ENCODE measurements at places on chromosomes 3 and 15.

GRCh38 chr3:130662501-130662996 lies 84.1 kb downstream of the PIK3R4 start:
- DNase-seq, result no peak

GRCh38 chr3:124766113-124767095 lies 36.2 kb downstream of the UMPS start:
- no peak for DNase-seq

DNA sequence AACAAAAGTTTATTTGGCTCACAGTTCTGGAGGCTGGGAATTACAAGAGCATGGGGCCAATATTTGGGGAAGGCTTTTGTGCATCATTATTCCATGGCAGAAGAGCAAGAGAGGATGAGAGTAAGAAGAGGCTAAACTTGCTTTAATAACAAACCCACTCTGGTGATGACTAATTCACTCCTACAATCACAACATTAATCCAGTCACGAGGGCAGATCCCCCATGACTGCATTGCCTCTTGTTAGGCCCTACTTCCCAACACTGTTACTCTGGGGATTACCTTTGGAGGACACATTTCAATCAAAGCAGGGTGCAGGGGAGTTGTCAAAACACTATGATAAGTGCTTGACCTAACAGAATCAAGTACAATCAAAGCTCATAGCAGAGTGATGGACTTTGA lies 181.7 kb downstream of the BBX start:
- DNase-seq, result no peak

GRCh38 chr3:188111002-188111584 lies 42.9 kb upstream of the LPP start:
- DNase-seq, result no peak

- DNase-seq, result no peak
Observed at GRCh38 chr3:197913641-197914380, 36.2 kb upstream of the RPL35A start.

- peak; percentile 33 for DNase-seq
Observed at GRCh38 chr3:42159706-42160472, 68.7 kb downstream of the TRAK1 start.

DNA sequence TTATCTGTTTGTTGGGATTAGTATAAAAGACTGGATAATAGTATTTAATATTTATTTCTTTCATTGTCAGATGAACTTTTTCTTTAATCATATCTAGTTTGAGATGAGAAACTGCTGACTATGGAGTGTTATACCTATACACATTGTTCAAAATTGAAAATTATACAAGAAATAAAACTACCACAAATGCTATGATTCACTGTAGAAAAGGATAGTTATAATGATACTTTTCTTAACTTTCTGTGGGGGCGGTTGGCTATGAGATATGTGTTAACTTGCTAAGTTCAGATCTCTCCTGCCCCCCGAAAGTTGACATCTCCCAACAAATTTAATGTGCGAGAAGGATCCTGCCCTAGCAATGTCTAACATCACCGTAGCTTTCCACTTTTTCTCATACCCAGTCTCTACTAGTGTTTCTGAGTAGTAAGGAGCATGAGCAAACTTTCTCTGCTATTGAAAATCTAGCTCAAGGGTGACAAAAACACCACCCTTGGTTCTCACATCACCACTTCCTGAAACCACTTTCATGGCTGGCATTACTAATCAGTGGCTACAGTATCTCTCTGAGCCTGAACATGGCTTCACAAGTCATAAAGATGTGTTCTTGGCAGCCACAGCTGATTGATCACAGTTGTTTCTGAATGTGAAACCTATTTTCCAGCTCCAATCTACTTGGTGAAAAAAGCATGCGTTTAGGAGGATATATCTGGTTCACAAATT lies 15.8 kb upstream of the SAMMSON start:
- DNase-seq, result no peak

DNA sequence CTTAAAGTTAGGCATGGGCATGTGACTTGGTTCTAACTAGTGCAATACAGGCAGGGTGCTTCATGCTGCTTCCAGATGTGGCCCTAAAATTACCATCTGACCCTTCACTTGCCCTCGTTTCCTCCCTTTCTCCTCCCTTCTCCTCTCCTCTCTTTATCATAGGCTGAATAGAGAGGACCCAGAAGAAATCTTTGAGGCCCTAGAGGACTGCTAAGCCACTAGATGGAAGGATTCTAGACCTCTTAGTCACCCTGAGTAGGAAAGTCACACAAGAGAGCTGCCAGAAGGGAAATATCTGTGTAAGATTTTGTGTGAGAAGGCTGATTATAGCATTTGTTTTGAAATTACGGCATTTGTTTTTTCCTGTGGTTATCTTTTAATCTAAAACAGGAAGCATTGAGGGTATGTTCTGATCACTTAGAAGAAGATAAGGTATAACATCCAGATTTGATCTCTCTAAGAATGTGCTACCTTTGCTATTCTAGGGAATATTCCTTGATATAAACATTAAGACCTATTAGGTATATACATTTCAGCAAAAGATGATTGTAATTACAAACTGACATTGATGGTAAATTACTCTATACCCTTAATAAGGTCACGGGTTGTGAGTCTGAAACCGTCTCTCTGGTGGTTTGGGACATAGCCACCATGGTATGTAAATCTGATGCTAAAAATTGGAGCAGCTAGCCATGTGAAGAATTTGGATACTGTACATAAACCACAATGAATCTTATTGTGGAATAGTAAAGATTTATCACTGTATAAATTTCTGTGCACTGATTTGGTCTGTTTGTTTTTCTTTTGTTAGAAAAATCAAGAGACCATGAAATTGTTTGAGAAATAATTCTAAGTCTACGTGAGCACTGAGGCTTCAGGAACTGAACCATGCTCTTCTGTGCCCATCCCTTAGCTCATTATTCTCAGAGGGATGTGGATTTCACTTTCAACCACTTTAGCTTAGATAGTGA lies 84.1 kb downstream of the TP63 start:
- DNase-seq, result no peak

GRCh38 chr3:194081826-194082225 lies 54.1 kb upstream of the HES1 start:
- DNase-seq, result no peak

DNA sequence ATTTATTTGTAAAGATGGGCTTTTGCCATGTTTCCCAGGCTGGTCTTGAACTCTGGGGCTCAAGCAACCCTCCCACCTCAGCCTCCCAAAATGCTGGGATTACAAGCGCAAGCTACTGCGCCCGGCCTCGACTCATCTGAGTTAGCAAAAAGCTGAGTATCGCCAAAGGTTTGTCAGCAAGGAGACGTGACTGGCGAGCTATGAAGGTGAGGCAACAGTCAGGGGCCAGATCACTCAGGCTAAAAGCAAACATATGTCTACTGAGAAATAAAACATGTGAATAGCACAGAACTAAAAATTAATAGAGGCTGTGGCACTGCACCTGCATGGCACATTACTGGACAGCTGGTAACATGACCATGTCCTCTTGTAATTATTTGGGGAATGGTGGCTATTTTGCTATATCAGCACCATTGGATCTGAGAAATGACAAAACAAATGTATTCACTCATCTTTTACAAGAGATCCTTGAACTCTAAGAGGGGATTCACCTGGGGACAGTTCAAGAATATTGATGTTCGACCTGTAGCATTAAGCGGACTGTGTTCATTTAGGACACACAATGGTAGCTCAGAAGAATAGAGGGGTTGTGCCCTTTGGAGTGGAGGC lies 10.0 kb upstream of the SLC25A26 start:
- no peak for DNase-seq

DNA sequence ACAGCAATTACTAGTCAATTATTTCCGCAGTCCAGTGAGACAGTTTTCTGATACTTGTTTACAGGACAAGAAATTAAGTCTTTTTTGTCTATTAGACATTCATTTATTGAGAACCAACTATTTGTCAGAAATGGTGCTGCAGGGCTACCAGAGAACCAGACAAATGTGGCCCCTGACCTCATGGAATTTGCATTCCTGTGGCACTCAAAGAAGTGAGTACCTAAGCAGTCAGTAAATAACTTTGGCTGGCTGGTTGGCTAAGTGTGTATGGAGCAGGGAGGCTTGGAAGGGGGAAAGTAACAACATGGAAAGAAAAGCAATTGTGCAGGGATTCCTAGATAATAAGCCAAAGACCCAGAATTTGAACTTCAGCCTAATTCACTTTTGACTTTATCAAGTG lies 837.0 kb upstream of the CFAP20DC start:
- DNase-seq, result no peak

- DNase-seq, result no peak
Observed at GRCh38 chr3:122014741-122015140, 7.3 kb downstream of the ILDR1 start.

- DNase-seq, result no peak
Observed at GRCh38 chr15:92904722-92905571, 4.8 kb downstream of the CHD2 start.

- DNase-seq, result no peak
Observed at GRCh38 chr3:40843851-40844548, 319.2 kb downstream of the ZNF621 start.

GRCh38 chr3:178386880-178387279 lies 149.4 kb upstream of the KCNMB2 start:
- no peak for DNase-seq

GRCh38 chr3:141686466-141687291 lies 51.4 kb upstream of the RNF7 start:
- DNase-seq, result no peak

GRCh38 chr3:58041182-58041825 lies 33.1 kb downstream of the FLNB start:
- no peak for DNase-seq

DNA sequence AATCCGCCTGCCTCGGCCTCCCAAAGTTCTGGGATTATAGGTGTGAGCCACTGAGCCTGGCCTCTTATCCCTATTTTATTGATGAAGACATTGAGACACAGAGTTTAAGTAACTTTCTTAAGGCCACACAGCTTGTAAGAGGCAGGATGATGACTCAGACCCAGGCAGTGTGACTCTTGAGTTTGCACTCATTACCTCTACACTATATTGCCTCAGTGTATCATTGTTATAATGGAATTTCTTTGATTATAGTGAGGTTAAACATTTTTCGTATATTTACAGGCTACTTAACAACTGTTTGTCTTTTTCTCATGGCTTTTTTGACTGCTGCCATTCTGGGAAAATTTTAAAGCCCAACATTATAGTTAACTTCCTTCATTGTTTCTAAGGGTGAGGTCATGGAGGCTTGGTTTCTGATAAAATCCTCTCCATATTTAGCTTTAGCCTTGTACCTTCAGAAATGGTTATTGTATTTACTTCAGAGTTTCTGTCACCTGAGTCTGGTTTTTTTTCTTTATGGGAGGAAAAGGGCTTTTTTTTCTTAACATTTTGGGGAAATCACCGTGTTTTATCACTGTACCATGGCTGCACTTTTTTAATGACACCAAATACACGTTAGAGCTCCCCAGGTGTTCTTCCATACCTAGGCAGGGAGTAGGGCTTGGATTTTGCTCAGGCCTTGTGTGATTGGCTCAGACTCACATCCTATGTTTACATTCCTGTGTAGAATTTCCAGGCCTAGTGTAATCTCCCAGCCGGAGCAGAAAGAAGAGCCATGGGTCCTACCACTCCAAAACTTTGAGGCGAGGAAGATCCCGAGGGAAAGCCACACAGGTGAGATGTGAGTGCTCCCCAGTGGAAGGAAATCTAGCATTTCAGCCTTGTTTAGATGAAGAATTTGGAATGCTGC lies 6.3 kb downstream of the ZNF774 start:
- no peak for DNase-seq

- no peak for DNase-seq
Observed at GRCh38 chr15:31435912-31436628, 109.4 kb downstream of the KLF13 start.

GRCh38 chr15:40949756-40950207 lies 3.5 kb upstream of the CHAC1 start:
- no peak for DNase-seq

- no peak for DNase-seq
Observed at GRCh38 chr15:27783678-27784077, 315.4 kb downstream of the OCA2 start.

DNA sequence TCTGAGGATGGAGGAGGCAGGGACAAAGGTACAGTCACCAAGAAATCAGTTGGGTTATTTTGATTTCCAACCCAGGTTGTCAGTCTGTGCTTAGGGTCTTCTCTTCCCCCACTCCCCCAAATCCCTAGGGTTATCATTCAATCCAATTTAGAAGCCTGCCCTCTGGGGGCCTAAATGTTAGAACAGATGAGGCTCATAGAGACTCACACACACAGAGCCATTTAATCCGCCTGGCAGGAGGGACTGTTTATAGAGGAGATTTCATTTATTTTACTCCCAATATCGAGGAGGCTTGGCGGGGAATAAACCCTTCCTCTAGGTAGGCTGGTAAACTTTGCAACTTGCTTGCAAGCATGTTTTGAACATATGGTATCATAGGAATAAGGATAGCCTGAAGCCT lies 52.8 kb downstream of the RHCG start:
- no peak for DNase-seq

GRCh38 chr15:89138999-89139612 lies 50.9 kb downstream of the ABHD2 start:
- no peak for DNase-seq

GRCh38 chr3:102810937-102811336 lies 376.1 kb downstream of the ZPLD1 start:
- DNase-seq, result no peak

- no peak for DNase-seq
Observed at GRCh38 chr3:73540969-73541740, 83.6 kb downstream of the PDZRN3 start.

- no peak for DNase-seq
Observed at GRCh38 chr3:33083958-33084357, 13.0 kb downstream of the GLB1 start.

- no peak for DNase-seq
Observed at GRCh38 chr3:193134856-193135255, 106.2 kb upstream of the PLAAT1 start.

GRCh38 chr3:50430950-50431435 lies 71.7 kb upstream of the TMEM115 start:
- DNase-seq, result no peak

- DNase-seq, result no peak
Observed at GRCh38 chr15:71747128-71748083, 62.9 kb upstream of the NR2E3 start.

GRCh38 chr3:155069729-155070128 lies 10.4 kb upstream of the MME start:
- no peak for DNase-seq

DNA sequence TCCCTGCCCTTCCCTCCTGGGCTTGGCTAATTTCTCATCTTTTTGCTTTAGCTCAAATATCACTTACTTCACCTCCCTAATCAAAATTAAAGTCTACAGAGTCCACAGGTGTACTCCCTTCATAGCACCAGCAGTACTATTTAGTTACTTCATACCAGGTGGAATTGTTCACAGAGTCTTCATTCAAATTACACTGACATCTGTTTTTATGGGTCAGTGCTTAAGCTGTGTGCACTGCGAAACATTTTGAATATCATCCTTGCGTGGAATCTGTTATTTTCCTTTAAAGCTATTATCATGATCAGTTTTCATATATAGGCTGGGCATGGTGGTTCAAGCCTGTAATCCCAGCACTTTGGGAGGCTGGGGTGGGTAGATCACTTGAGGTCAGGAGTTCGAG lies 2.7 kb upstream of the SERF2 start:
- DNase-seq, result no peak

- DNase-seq, result no peak
Observed at GRCh38 chr3:83093222-83093572, 1331.8 kb upstream of the GBE1 start.

- no peak for DNase-seq
Observed at GRCh38 chr15:75551091-75551490, 28.0 kb downstream of the PTPN9 start.

All from activated gamma-delta T cell treated with Interleukin-2 at 50 U/mL for 16 hours (primary cell).